ENCODE measurements at places on chromosomes 2 and 18. TPM values are rescaled to one million over a fixed set of nuclear protein-coding genes. Genes with fewer than 3 reads are reported as not detected.

DNA sequence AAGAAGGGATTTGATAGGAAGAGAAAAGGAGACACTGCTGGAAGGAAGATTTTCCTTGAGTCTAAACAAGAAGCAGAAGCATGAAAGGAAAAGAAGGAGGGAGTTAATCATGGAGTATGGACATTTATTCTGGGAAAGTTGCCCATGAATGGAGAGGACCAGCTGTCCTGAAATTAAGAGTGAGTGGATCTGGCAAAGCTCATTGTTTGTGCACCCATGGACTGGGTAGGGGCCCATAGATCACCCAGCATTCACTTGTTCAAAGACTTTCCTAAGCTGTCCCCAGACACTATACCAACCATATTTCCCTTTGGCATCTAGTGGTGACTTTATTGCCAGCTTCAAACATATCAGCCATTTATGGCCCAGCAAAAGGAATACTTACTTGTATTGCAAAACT is 422.7 kb downstream of the FBXO15 start:
- DNase-seq = no peak

- no peak for DNase-seq
Observed at GRCh38 chr2:126881591-126881990, 17.1 kb upstream of the TEX51 start.

ERBB4 gene
- total RNA-seq = 75.0 TPM

DNA sequence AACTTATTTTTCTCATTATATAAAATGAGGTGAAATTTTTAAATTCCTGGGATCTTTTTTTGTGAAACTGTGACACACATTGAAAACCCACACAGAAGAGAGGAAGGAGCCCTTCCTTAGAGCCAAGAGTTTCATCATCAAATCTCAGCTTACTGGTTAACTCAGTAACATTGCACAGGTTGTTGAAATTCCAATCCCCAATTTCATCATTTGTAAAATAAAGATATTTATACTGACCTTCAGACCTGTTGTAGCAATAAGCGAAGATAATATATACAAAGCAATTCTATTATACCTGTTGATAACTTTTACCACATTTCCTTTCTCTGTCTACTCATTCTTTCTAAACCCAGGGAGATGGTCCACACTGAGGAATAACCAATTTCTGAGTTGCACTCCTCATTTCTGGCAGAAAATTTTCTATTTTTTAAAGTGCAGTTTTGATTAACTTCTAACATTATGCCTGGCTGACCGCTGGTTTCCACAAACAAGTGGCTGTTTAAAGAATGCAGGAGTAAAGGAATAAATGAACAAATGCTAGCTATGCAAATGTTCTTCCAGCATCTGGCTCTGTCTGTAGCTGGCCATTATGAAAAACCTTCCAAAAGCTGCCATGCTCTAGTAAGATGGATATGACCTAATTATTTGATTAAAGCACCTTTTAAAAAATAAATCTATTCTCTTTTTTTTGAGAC is 105.7 kb upstream of the LINC00305 start:
- DNase-seq = no peak

ACMSD gene
- total RNA-seq = not detected

DSG1 gene
- under 0.01 TPM for total RNA-seq

CAPN14 gene
- 0.82 TPM for total RNA-seq

DNA sequence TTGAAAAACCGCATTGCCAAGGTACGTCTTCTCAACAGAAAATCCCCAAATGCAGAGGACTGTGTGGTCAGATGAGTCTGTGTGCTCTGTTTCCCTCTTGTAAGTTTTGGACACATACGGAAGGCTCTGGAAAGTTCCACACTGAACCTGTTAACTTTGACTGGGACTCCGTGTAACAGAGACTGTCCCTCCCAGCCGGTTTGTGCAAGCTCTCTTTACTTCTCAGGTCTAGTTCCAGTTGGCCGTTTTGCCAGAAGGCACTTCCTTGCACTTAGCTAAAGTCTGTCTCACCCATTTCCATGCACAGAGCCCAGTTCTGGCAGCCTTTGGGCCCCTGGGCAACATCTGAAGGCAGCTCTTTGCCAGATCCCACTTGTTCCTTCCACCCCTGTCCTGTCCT is 22.0 kb downstream of the EFHD1 start:
- no peak for DNase-seq

- DNase-seq = no peak
Observed at GRCh38 chr2:58598171-58598570, 357.0 kb upstream of the FANCL start.

MC4R gene
- total RNA-seq = 3.3 TPM

- no peak for DNase-seq
Observed at GRCh38 chr2:172311921-172312345, 115.5 kb upstream of the ITGA6 start.
